ENCODE measurements at places on chromosomes 3 and 15. TPM values are rescaled to one million over a fixed set of nuclear protein-coding genes. Genes with fewer than 3 reads are reported as not detected.

Gene FBXL2
- total RNA-seq, result 5.4 TPM

Gene MYLK
- 16.5 TPM for total RNA-seq

Gene SPTBN5
- 0.22 TPM for total RNA-seq

Gene MCF2L2
- not detected for total RNA-seq

Gene SPTSSB
- total RNA-seq, result not detected

Gene BNC1
- 0.47 TPM for total RNA-seq

Gene CHRNA5
- 38.2 TPM for total RNA-seq

Gene C3orf80
- total RNA-seq, result 2.1 TPM

Gene UROC1
- total RNA-seq, result not detected

Gene SLITRK3
- total RNA-seq, result not detected

Gene FBXO40
- total RNA-seq, result not detected

Gene TRPM1
- not detected for total RNA-seq

Gene UBA3
- 33.2 TPM for total RNA-seq

Gene ISLR
- total RNA-seq, result 0.14 TPM

Gene WDR49
- total RNA-seq, result not detected

Gene USP19
- 23.0 TPM for total RNA-seq

Gene STRA6
- total RNA-seq, result 68.8 TPM

Gene RAB5A
- total RNA-seq, result 38.4 TPM

Gene LRRIQ4
- not detected for total RNA-seq

Gene CCR3
- not detected for total RNA-seq

Gene KBTBD12
- total RNA-seq, result not detected

Gene SMARCC1
- total RNA-seq, result 30.5 TPM

Gene SLC4A7
- 20.7 TPM for total RNA-seq

Gene KNG1
- total RNA-seq, result not detected

Gene GOLGA8O
- total RNA-seq, result 0.13 TPM

All from A549 treated with RU486 at 1 μM for 4 hours (cell line).